ENCODE measurements at places on chromosomes 2 and 18. TPM values are rescaled to one million over a fixed set of nuclear protein-coding genes. Genes with fewer than 3 reads are reported as not detected.

Gene DYSF
- total RNA-seq: 3.5 TPM

Gene CDK15
- not detected for total RNA-seq

Gene DHRS9
- not detected for total RNA-seq

Gene IMPACT
- total RNA-seq: 14.7 TPM

GRCh38 chr2:10378189-10378588 is 69.9 kb downstream of the ODC1 start:
- H3K4me3 ChIP-seq: no peak overlapping the region
- peak; percentile 65 for DNase-seq
- no peaks in the 10 kb centered on the region for H3K27me3 ChIP-seq
- H3K27ac ChIP-seq: peak overlapping the region; percentile 51
- peaks cover 15% of the 10 kb centered on the region for H3K36me3 ChIP-seq
- H3K4me1 ChIP-seq: peaks cover 89% of the 10 kb centered on the region

GRCh38 chr2:190781604-190782198 is 98.9 kb upstream of the GLS start:
- no peak overlapping the region for H3K27ac ChIP-seq
- peaks cover 3% of the 10 kb centered on the region for H3K27me3 ChIP-seq
- peaks cover 25% of the 10 kb centered on the region for H3K4me1 ChIP-seq
- no peaks in the 10 kb centered on the region for H3K36me3 ChIP-seq
- DNase-seq: peak; percentile 70

- no peak within 1 kb of the TSS for H3K4me3 ChIP-seq
- H3K36me3 ChIP-seq: no peaks in the 10 kb centered on the region
- H3K27me3 ChIP-seq: peaks cover 25% of the 10 kb centered on the region
- no peaks in the 10 kb centered on the region for H3K4me1 ChIP-seq
- peak; percentile 75 for DNase-seq
These were observed at the start of gene SETBP1 for GRCh38 chr18:44680273-44681075. Gene SETBP1, plus strand, starts transcription at chr18:44680888. Its CDS starts 20,459 bp downstream, at chr18:44701347.

GRCh38 chr2:158716921-158717320 is 78.2 kb upstream of the DAPL1 start:
- H3K4me1 ChIP-seq: no peaks in the 10 kb centered on the region
- H3K27me3 ChIP-seq: peaks cover 4% of the 10 kb centered on the region
- no peak overlapping the region for H3K4me3 ChIP-seq
- no peak overlapping the region for H3K27ac ChIP-seq
- H3K36me3 ChIP-seq: no peaks in the 10 kb centered on the region
- no peak for DNase-seq

DNA sequence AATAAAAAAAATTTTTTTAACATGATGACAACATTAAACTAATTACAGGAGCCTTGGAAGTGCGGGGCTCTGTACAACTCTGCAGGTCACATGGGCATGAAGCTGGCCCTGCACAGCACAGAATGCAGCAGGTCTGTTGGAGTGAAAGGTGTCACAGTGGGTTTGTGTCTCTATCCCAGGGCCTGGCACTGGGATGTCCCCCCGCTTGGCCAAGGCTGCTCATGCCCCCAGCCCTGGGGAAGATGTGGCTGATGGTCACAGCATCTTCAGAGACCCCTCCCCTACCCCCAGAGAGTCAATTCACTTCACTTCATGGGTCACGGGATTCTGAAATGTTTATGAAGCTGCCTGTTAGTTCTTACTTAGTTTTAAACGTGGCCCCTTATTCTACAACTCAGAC is 95.9 kb upstream of the TAF1B start:
- DNase-seq: no peak
- no peak overlapping the region for H3K27ac ChIP-seq
- H3K4me3 ChIP-seq: no peak overlapping the region
- H3K36me3 ChIP-seq: no peaks in the 10 kb centered on the region

DNA sequence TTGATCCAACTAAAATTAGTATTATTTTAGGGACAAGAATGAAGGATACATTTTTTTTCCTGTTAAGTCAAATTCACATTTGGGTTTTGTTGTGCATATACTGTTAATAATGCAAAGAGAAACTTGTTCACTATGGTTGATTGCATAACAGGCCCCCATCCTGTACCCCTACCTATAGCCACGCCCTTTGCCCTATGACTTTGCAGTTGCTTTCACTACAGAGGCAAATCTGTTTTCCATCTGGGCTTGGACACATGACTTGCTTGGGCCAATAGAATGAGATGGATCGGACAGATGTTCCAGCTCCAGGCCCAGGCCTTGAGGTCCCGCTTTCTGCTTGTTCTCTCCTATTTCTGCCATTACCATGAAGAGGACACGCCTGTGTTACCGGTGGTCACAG is 278.5 kb upstream of the HNRNPA3 start:
- H3K36me3 ChIP-seq: no peaks in the 10 kb centered on the region
- no peak for DNase-seq
- peaks cover 2% of the 10 kb centered on the region for H3K27me3 ChIP-seq
- H3K4me3 ChIP-seq: no peak overlapping the region

- peaks cover 4% of the 10 kb centered on the region for H3K27me3 ChIP-seq
- H3K36me3 ChIP-seq: no peaks in the 10 kb centered on the region
- no peaks in the 10 kb centered on the region for H3K4me1 ChIP-seq
- no peak overlapping the region for H3K4me3 ChIP-seq
- DNase-seq: no peak
- no peak overlapping the region for H3K27ac ChIP-seq
These were observed 68.9 kb upstream of the EFEMP1 start for GRCh38 chr2:55992455-55992854.

GRCh38 chr2:86790134-86790675 is 508 bp downstream of the CD8A start:
- H3K4me1 ChIP-seq: peaks cover 48% of the 10 kb centered on the region
- peak overlapping the region; percentile 100 for H3K27ac ChIP-seq
- DNase-seq: peak; percentile 49
- H3K4me3 ChIP-seq: peak overlapping the region; percentile 96

DNA sequence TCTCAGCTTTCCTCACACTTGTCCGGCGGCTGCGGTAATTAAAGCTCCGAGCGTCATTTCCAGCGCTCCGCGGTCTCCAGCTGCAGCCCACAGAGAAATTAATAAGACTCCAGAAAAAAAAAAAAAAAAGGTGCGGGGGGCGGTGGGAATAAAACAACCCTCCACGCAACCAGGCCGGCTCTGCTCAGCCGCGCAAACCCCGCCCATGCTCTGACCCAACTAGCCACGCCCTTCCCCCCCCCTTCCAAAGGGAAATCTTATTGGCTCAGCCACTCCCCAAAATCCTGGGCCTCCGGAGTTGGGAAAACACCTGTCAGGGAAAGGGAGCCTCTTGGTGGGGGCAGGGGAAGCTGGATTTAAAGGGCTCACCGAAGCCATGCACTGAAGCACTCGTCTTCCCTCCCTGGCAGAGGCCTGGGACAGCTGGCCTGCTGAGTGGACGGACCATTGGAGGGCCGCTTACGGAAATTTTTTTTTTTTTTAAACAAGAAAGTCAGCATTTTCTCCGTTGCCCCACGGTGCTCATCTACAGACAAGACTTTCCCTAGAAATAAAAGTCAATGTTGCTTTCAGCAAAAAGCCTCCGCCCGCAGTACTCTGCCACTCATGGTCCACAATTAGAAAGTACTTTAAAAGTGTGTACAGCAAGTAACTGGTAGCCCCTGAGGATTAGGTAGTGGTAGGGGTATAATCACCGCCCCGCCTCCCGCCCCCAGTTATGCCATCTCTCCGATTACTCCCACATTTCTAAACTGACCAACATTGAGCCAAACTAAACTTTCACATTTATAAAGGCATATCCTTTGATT is 674 bp upstream of the ERBB4 start:
- peak overlapping the region; percentile 18 for H3K4me3 ChIP-seq
- no peak overlapping the region for H3K27ac ChIP-seq
- peaks cover 16% of the 10 kb centered on the region for H3K4me1 ChIP-seq
- no peak for DNase-seq
- peaks cover 41% of the 10 kb centered on the region for H3K27me3 ChIP-seq
